Natural killer cell (primary cell): ENCODE measurements at places on chromosomes 16 and 17.

DNA sequence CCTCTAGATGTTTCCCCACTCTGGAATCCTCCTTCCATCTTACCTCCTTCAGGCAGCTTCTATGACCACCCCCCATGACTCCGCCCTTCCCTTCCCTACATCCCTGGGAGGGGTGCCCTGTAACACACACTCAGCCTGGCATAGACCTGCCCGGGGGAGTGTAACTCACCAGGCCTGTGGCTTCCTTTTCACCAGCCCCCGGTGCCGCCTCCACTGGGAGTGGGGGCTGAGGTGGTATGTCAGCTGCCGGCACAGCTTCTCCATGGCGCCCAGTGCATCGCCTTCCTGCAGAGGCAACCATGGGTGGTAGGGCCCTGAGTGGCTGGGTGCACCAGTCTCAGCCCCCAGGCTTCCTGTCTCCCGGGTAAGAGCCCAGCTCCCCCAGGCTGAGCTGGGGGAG, 32.3 kb downstream of the TRPV2 start:
- DNase-seq, result no peak

DNA sequence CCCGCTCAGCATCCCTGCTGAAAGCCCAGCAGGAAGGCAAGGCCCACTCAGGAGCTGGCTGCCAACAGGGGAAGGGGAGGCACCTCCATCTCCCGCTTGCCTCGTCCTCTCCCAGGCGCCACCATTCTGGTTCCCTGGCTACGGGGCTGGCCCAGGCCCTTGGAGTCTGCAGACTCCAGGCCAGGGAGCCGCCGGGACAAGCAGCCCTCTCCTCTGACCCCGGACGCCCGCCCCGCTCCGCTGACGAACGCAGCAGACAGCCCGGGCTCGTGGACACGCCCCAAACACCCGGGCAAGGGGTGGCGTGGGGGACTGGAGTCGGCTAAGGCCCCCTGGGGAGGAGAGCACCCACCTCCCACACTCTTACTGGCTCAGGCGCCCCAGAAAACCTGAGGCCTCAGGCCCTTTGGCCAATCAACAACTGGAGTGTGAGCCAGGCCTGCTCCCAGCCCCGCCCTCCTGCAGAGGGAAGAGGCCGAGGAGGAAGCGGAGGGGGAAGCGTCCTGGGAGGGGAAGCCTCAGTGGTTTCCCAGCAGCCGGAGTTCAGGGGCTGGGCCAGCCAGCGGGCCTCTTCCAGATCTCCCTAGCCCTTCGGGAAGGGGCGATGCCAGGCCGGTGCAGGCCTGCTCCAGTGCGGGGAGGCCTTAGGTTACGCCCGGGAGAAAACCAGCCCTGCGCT, 4.2 kb downstream of the MNT start:
- no peak for DNase-seq

GRCh38 chr17:76088041-76088867, 9.3 kb downstream of the ZACN start:
- no peak for DNase-seq

- DNase-seq, result no peak
These were observed 2.7 kb upstream of the UNC13D start for GRCh38 chr17:75846692-75847613.

- DNase-seq, result peak; percentile 51
These were observed 324.7 kb downstream of the BCAS3 start for GRCh38 chr17:61002316-61002736.

DNA sequence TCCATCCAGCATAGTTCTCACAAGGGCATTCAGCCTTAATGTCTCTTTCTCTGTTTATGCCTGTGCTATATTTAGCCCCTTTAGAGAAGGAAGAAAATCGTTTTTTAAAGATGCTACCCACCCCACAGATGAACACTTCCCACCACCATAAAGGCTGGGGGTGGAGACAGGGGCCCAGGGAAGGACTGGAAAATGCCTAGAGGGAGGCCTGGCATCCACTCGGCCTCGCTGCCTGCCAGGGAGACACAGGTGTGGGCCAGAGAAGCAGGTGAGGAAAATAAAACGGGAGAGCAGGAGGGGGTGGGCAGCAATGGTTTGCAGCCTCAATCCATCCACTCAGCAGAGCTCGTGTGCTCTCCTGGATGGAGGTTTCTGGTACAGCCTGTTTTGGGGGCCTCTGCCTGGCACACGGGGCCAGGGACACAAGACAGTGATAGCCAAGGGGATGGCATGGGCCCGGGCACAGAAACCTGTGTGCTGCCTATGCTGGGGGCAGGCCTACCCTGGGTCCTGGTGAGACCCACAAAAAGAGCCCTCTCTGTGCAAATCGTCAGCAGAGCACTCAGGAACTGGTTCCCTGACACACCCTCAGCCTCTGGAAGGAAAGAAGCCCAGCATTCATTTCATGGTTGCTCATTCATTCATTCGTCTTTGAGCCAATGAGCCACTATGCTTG, 121.4 kb downstream of the C16orf78 start:
- DNase-seq, result no peak
